ENCODE measurements at places on chromosomes 7 and 10.

- no peak for DNase-seq
Measured at GRCh38 chr10:11106621-11107374, 89.1 kb downstream of the CELF2 start.

- no peak for DNase-seq
Measured at GRCh38 chr7:64907641-64908326, 4.7 kb downstream of the ZNF273 start.

GRCh38 chr10:12531305-12532220, 182.2 kb downstream of the CAMK1D start:
- no peak for DNase-seq

DNA sequence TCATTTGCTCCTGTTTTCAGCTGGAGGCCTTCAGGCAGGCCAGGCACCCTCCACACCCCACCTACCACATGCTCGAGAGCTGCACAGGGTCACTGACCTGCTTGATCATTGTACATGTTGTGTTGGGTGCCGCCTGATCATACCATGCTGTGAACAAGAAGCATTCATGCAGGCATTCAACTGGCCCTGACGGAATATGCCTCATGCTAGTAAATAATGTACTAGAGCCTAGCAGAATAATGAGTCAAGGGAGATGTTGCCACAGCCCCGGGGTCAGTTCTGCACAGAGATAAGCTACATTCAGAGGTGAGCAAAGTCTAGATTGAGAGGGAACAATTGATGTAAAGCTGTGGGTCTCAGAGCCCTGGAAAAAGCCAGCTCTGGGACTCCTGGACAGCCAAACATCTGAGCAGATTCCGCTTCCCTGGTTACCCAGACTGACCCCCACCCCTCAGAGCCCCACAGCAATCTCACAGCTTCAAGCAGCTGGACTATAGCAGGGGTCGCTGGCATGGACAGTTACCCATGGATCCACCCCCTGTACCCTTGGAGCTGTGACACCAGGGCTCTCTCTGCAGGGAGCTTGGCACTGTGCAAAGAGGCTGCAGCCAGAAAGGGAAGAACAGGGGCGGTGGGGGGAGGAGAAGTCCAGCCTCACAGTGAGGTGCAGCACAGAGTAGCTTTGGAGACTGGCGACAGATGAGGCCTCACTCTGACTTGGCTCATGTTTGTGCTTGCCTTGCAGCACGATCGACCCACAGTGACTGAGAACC, 86.6 kb downstream of the FRMPD2 start:
- no peak for DNase-seq

- no peak for DNase-seq
Measured at GRCh38 chr10:15462253-15462897, 91.3 kb upstream of the FAM171A1 start.

DNA sequence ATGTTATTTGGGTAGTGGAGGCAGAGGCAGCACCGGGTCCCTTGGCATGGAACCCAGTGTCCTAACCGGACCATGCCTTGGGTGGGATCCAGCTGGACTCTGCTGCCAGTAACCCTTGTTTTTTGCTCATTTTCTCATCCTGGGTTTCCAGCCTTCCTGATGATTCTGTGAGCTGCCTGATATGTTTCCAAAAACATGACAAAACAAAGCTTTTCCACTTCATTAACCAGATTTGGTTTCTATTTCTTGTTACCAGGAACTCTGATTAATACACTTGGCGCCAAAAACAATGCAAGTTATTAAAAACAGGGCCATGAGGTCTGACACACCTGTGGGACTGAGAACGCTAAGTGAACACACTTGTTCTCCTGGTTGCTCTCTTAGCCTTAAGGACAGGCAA, 32.8 kb upstream of the DLG5 start:
- no peak for DNase-seq

DNA sequence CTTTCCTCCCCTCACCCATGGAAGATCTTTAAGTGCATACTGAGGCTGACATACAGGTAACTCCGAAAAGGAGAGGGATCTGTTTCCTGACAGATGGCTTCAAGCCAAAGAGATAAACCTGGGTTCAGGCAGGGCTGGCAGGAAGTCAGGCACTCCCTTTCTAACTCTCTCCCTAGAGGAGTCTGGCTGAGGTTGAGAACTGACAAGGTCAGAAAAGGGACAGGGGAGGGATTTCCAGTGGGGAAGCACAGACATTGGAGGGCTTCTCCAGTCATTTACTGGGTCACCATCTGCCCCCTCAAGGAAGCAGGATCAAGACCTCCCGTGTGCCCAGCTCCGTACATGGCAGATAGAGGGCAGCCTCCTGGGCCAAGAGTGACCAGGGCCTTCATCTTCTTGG, 31.6 kb downstream of the TLX1 start:
- no peak for DNase-seq

- DNase-seq: no peak
Measured at GRCh38 chr10:27225011-27225590, 15.5 kb downstream of the ACBD5 start.

- DNase-seq: no peak
Measured at GRCh38 chr10:74824184-74824899, 2.1 kb upstream of the KAT6B start.

- peak; percentile 74 for DNase-seq
Measured at GRCh38 chr7:74202841-74203556, 6.8 kb upstream of the LAT2 start.

DNA sequence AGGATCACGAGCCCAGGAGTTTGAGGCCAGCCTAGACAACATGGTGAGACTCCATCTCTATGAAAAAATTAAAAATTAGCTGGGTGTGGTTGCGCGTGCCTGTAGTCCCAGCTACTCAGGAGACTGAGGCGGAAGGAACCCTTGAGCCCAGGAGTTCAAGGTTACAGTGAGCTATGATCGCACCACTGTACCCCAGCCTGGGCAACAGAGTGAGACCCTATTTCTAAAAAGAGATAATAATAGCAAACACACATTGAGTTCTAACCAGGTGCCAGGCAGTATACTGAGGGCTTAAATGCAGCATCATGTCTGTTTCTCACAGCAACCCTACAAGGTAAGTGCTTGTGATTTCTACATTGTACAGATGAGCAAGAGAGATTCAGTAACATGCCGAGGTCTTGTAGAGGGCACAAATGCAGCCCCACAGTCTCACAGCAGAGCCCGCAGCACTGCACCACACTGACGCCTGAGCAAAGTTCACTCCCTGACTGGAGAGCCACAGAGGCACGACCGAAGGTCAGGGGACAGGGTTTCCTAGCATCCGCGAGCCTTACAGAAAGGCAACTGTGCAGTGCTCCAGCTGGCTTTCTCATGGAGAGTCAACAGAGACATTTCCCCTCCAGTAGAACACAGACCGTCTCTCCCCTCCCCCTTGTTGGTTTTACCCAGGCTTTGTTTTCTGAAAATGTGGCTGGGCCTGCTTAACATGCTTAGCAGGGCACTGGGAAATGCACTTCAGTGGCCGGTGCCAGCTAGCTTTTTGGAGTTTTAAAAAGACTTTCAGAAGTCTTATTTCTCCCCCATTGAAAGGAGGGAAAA, 36.5 kb downstream of the PDSS1 start:
- DNase-seq: no peak

- no peak for DNase-seq
Measured at GRCh38 chr10:126216632-126216961, 171.7 kb downstream of the ADAM12 start.

- no peak for DNase-seq
Measured at GRCh38 chr7:35552691-35553090, 142.2 kb downstream of the HERPUD2 start.

- DNase-seq: no peak
Measured at GRCh38 chr10:60652628-60653027, 125.7 kb upstream of the CDK1 start.

DNA sequence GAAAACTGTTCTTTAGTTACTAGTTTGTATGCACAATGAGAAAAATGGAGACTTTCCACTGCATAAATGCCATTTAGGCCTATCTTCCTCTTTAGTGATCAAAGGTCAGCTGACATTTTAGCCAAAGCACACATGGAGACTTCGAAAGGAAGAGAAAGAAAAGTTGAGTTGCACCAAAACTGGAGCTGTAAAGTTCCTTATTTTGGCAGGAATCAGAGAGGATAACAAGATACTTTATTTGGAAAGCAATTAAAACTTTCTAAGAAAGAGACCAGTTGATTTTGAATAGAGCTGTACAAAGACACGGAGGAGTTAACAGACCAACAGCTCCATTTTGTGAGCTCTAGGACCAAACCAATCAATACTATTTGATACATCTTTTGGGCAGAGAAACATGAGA, 14.2 kb downstream of the ENTPD7 start:
- DNase-seq: no peak

All from MM.1S (cell line).